ENCODE measurements at places on chromosomes 6 and 20.

GRCh38 chr6:156777577-156778453 lies 637 bp downstream of the ARID1B start:
- H3K27me3 ChIP-seq, result no peaks in the 10 kb centered on the region
- peak overlapping the region; percentile 100 for H3K27ac ChIP-seq
- no peaks in the 10 kb centered on the region for H3K36me3 ChIP-seq
- H3K4me3 ChIP-seq, result peak overlapping the region; percentile 99
- peaks cover 26% of the 10 kb centered on the region for H3K4me1 ChIP-seq

DNA sequence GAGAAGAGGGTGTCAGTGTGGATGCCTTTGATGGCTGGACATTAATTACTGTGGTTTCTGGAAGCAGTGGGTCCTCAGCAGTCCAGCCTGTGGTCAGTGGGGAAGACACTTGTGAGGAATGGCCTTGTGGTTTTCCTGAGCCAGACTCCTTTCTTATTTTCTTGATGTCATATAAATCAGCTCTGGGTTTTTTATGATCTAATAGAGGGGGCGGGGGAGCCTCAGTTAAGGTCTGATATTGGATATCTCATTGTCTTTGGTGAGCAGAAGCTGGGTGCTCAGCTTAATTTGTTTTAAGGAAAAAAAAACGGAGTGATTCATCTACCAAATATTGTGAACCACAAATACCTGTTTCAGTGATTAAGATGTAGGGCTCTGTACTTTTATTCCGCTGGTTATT lies 62.1 kb downstream of the OTOR start:
- no peaks in the 10 kb centered on the region for H3K4me1 ChIP-seq
- no peak for DNase-seq
- H3K27me3 ChIP-seq, result no peaks in the 10 kb centered on the region
- no peak overlapping the region for H3K27ac ChIP-seq
- H3K36me3 ChIP-seq, result no peaks in the 10 kb centered on the region
- H3K4me3 ChIP-seq, result no peak overlapping the region

DNA sequence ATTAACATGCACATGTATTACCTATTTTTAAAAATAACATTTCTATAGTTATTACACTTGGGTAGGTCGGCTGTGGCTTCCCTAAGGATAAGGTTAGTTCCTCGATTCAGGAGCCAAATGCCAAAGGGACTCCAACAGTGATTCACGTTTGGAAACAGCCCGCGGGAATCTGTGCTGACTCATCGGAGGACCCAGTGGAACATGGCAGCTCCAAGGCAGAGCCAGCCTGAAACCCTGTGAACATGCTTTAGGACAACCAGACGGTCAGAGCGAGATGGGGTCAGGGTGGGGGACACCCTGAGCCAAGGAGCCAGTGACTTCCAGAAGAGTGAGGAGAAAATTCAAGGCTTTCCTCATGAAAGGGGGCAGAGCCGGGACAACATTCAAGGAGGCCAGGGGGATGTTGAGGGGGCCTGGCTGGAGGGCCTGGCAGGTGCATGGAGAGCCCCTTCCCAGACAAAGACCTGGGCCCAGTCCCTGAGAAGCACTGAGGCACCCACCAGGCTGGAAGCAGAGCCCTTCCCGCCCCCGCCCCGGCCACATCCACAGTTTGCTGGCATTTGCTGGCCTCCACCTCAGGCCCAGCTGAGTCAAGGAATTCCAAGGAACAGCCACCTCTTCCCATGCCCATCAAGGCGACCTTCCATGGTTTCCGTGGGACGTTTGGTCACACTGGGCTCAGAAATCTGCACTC lies 133.2 kb downstream of the SNX5 start:
- peaks cover 15% of the 10 kb centered on the region for H3K4me1 ChIP-seq
- H3K36me3 ChIP-seq, result no peaks in the 10 kb centered on the region
- no peaks in the 10 kb centered on the region for H3K27me3 ChIP-seq
- H3K4me3 ChIP-seq, result no peak overlapping the region
- H3K27ac ChIP-seq, result peak overlapping the region; percentile 88

- H3K27me3 ChIP-seq, result no peaks in the 10 kb centered on the region
- H3K36me3 ChIP-seq, result no peaks in the 10 kb centered on the region
- no peak overlapping the region for H3K27ac ChIP-seq
- no peak for DNase-seq
These were observed 142.2 kb upstream of the ATXN1 start for GRCh38 chr6:16903470-16903869.

GRCh38 chr20:31474097-31474436 lies 860 bp downstream of the DEFB124 start:
- peaks cover 2% of the 10 kb centered on the region for H3K4me1 ChIP-seq
- peak overlapping the region; percentile 79 for H3K27ac ChIP-seq
- no peak overlapping the region for H3K4me3 ChIP-seq

GRCh38 chr6:137342607-137343190 lies 123.5 kb upstream of the IFNGR1 start:
- no peaks in the 10 kb centered on the region for H3K36me3 ChIP-seq
- no peak for DNase-seq
- H3K27ac ChIP-seq, result no peak overlapping the region
- no peaks in the 10 kb centered on the region for H3K27me3 ChIP-seq
- peak overlapping the region; percentile 35 for H3K4me3 ChIP-seq
- no peaks in the 10 kb centered on the region for H3K4me1 ChIP-seq

GRCh38 chr6:16769131-16769985 lies 8.1 kb upstream of the ATXN1 start:
- no peaks in the 10 kb centered on the region for H3K27me3 ChIP-seq
- DNase-seq, result peak; percentile 41
- peaks cover 6% of the 10 kb centered on the region for H3K4me1 ChIP-seq
- no peak overlapping the region for H3K4me3 ChIP-seq
- peak overlapping the region; percentile 32 for H3K27ac ChIP-seq

DNA sequence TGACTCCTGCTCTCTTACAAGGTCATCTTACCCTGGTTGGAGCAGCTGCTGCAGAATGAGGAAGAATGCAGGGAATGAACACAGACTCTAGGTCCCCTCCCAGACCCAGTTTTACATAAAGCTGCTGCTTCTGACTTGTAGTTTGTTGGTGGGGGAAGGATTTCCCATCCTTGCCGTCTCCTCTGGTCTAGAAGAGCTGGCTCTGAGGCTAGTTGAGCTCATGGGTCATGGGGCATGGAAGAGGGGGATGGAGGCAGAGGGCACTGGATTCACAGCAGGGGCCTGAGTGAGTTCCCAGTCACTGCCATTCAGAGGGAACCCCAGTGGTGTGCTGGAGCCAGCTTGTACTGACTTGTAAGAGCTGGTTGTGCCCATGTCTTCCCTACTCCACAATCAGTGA lies 9.2 kb upstream of the GUCA1A start:
- no peak overlapping the region for H3K27ac ChIP-seq
- no peaks in the 10 kb centered on the region for H3K36me3 ChIP-seq

GRCh38 chr6:1873781-1874180 lies 264.1 kb downstream of the FOXC1 start:
- DNase-seq, result no peak
- H3K27ac ChIP-seq, result peak overlapping the region; percentile 36
- peaks cover 4% of the 10 kb centered on the region for H3K4me1 ChIP-seq
- no peaks in the 10 kb centered on the region for H3K27me3 ChIP-seq
- no peak overlapping the region for H3K4me3 ChIP-seq

DNA sequence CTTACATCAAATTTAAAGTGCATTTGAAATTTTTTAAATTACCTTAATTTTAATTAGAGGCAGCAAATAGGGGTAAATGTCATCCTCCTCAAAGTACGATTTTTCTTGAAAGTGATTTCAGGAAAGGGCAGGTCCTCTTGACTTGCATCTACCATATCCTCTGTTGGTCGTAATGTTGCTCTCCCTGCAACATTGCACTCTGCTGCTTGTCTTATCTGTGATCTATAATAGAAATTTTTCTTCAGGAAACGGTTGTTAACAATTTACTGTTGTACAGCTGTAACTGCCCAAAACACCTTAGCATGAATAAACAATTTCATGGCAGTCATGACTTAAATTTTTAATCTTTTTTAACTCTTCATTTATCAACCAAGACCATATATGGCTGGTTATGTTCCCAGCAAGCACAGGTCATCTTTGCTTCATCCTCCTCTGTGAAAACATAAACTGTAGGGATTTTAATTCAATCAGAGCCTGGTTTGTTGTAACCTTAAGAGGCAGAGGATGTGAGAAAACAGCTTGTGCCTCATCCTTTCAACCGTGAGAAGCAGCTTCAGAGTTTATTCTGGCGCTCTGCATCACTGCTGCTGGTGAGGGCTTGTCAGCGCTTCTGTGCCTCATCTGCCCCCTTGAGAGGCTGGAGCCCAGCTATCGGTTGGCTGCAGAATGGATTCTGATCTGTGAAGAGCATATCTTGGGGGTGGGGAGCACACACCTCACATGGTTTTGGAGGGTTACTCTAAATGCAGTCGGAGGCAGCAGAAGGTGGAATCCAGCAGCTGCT lies 56.0 kb downstream of the CTNNBL1 start:
- no peak for DNase-seq
- H3K4me1 ChIP-seq, result no peaks in the 10 kb centered on the region
- no peak overlapping the region for H3K27ac ChIP-seq

GRCh38 chr6:150005761-150006651 lies 19.3 kb downstream of the RAET1L start:
- H3K4me3 ChIP-seq, result peak overlapping the region; percentile 78
- H3K4me1 ChIP-seq, result peaks cover 11% of the 10 kb centered on the region
- peaks cover 11% of the 10 kb centered on the region for H3K27me3 ChIP-seq
- peak; percentile 61 for DNase-seq

- H3K27me3 ChIP-seq, result no peaks in the 10 kb centered on the region
- H3K4me3 ChIP-seq, result no peak overlapping the region
- no peak overlapping the region for H3K27ac ChIP-seq
- no peak for DNase-seq
- no peaks in the 10 kb centered on the region for H3K4me1 ChIP-seq
These were observed 170.4 kb downstream of the PHF3 start for GRCh38 chr6:63805808-63806572.

GRCh38 chr20:25534845-25535244 lies 50.5 kb downstream of the NINL start:
- peak overlapping the region; percentile 93 for H3K27ac ChIP-seq
- no peaks in the 10 kb centered on the region for H3K27me3 ChIP-seq
- H3K4me1 ChIP-seq, result peaks cover 22% of the 10 kb centered on the region
- DNase-seq, result no peak
- H3K4me3 ChIP-seq, result no peak overlapping the region
- H3K36me3 ChIP-seq, result no peaks in the 10 kb centered on the region

DNA sequence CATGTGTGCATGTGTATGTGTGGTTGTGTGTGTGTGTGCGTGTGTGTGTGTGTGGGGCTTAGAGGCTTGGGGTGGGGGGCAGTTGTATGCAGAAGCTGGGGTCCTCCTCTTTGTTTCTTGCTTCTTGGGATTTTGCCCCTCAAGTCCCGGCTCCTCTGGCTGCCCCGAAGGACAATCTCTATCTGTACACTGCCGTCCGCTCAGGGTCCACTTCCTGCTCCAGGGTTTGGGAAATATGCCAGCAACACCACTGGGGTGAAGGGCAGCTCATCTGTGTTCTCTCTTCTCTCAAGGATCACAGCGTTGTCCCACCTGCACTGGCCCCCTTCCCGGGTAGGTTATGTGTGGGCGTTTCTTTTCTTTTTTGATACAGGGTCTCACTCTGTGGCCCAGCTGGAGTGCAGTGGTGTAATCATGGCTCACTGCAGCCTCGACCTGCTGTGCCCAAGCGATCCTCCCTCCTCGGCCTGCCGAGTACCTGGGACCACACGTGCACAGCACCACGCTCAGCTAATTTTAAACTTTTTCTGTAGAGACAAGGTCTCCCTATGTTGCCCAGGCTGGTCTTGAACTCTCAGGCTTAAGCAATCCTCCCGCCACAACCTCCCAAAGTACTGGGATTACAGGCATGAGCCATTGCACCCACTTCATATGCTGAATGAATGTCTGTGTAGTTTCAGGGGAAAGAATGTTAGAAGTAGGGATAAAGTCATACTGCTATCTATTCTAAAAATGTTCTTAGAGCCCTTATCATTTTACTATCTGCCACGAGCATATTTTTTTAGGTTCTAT lies 25.7 kb downstream of the SLC2A4RG start:
- no peaks in the 10 kb centered on the region for H3K4me1 ChIP-seq
- no peak overlapping the region for H3K4me3 ChIP-seq
- H3K36me3 ChIP-seq, result peaks cover 20% of the 10 kb centered on the region
- no peaks in the 10 kb centered on the region for H3K27me3 ChIP-seq
- H3K27ac ChIP-seq, result no peak overlapping the region

DNA sequence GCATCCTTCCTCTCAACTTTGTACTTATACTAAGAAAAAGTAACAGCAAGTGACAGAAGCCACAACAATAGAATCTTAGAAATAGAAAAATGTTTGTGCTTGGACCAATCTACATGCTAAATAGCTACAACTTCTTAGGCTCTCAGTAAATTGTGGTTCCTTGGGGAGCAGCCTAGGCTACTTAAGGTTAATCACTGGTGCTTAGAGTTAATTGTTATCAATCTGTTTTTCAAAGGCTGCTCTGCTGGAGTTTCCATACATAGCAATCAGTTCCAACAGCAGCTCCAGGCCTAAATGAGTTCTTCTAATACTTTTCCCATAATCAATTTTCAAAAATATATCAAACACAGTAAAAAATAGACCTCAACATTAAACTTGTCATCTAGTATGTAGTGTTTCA lies 571.4 kb downstream of the EPHA7 start:
- no peaks in the 10 kb centered on the region for H3K27me3 ChIP-seq
- no peaks in the 10 kb centered on the region for H3K36me3 ChIP-seq
- no peak overlapping the region for H3K27ac ChIP-seq
- H3K4me1 ChIP-seq, result no peaks in the 10 kb centered on the region
- no peak for DNase-seq

DNA sequence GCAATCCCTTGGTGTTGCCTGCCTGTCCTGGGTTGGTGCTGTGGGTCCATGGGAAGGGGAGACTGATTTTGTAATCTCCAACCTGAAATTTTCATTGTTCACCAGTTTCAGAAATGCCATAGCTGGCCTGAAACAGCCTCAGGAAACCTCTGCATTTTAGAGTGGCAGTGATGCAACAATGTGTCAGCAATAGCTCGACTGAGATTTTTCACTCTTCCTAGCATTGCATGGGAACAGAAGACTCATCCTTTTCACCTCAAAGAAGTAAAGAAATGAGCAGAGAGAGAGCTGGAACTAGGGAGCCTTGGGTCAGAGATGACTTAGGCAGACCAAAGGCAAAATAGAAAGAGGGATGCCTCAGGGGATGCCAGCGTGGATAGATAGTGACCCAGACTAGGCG lies 23.7 kb upstream of the TMEM14A start:
- H3K27me3 ChIP-seq, result no peaks in the 10 kb centered on the region
- no peak for DNase-seq
- no peaks in the 10 kb centered on the region for H3K36me3 ChIP-seq
- no peaks in the 10 kb centered on the region for H3K4me1 ChIP-seq
- no peak overlapping the region for H3K4me3 ChIP-seq

DNA sequence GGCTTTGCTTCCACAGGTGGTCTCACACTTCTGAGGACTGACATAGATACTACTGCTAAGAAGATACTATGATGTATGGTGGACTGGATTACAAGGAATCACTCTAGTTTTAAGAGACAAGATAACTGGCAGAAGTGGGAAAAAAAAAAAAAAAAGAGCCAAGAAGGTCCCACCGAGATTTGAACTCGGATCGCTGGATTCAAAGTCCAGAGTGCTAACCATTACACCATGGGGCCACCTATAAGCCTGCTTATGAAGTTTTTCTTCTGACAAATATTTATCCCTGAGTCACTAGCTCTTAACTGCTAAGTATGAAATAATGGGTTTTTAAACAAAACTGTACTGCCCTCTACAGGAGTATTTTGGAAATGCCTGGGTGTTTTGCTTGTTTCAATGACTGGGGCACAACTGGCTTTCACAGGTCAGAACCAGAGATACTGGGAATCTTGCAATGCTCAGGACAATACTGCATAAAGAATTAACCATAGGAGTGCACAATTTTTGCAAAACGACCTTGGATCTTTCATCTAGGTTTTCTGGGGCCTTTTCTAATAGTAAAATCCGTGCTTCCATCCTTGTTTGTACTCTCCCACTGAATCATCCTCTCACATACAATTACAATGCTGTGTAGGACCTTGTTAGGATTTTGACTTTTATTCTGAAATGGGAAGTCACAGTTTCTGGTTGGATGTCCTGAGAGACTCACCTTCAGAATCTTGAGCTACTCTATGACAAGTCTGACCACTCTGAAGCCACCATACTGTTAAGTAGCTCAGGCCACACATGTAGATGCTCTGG lies 116.3 kb downstream of the OR2B2 start:
- DNase-seq, result no peak
- H3K27me3 ChIP-seq, result no peaks in the 10 kb centered on the region
- no peak overlapping the region for H3K4me3 ChIP-seq

Measured in ascending aorta (tissue), 2 donors.